ENCODE measurements at places on chromosomes 6 and 20.

DNA sequence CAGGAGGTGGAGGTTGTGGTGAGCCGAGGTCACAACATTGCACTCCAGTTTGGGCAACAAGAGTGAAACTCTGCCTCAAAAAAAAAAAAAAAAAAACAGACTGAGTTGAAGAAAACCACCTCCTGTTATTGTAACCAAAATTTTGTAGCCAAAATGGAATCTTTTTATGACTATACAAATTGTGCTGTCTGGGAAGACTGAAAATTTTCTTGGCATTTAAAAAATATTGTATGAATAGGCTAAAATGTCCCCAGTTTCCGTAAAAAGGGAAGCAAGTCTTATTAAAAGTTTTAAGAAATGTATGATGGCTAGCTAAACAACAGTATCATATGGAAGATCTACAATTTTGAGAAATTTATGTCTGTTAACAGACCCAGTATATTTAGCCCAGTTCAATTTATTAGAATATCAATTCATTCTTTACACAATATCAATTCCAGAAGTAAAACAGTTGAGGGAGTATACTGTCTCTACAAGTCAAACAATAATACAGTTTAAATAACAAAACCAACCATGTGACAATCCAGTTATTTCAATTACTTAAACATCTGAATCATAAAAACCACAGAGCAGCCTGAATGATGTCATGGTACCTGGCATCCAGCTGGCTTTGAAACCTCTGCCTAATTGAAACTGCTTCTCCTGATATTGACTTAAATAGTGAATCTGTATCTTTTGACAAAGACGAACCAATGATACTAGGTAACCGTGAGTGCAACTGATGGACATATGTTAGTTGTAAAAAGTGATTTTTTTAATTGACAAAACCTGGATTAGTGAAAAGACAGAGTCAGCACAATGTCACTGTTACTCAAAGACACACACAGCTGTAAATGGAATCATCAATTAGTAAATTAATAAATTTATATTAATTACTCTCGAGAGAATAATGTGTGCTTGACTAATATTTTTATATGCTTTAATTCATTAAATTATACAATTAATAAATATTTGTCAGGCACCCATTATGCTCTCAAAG lies 166.6 kb upstream of the MARCKS start:
- no peak for DNase-seq

DNA sequence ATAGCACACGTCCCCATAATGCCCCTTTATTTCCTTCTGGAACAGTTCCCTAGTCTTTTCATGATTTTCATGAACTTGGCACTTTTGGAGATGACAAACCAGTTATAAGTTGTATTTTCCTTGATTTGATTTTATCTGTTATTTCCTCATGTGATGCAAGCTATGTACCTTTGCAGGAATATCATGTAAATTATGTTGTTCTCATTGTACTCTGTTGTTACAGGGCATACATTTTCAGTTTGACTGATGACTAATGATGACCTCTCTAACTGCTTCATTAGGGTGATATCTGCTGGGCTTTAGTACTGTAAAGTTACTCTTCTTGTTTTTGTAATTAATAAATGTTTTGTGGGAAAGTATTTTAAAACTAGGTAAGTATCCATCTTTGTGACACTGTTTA lies 147.3 kb downstream of the ZFAND3 start:
- DNase-seq = no peak

DNA sequence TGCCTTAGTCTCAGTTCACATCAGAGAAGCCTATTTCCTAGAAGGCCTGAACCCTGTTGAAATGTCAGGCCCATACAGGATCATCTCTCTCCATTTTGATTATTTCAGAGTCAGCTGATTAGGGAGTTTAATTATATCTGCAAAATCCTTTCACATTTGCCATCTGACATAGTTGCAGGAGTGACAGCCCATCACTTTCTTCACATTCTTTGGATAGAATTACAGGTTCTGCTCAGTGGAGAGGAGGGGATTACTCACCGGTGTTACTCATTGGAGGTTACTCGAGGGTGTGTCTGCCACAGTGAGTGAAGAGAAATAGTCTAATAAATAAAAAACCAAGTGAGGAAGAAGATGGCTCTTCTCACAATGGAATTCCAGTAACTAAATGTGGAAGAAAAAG lies 216.8 kb downstream of the TMEM242 start:
- no peak for DNase-seq

GRCh38 chr6:168400037-168400436 lies 40.9 kb upstream of the SMOC2 start:
- no peak for DNase-seq

- DNase-seq = no peak
Observed at GRCh38 chr6:144232832-144233230, 52.3 kb upstream of the UTRN start.

DNA sequence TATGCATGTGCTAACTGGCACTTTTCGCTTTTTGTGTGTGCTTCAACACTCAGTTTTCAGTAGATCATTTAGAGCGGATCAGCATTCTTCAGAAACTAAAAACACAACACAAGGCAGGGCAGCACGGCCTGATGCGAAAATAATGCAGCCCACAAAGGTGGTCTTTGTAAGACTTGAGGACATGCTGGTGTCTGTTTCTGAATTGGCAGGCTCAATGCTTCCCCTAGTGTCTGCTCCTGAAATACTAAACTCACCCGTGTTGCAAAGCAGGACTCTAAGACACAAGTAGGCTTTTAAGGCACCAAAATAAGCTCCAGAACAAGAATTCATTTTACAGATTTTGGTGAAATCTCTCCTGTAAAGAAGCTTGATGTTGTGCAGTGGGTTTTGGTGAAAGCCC lies 676.5 kb downstream of the TENT5A start:
- DNase-seq = no peak

DNA sequence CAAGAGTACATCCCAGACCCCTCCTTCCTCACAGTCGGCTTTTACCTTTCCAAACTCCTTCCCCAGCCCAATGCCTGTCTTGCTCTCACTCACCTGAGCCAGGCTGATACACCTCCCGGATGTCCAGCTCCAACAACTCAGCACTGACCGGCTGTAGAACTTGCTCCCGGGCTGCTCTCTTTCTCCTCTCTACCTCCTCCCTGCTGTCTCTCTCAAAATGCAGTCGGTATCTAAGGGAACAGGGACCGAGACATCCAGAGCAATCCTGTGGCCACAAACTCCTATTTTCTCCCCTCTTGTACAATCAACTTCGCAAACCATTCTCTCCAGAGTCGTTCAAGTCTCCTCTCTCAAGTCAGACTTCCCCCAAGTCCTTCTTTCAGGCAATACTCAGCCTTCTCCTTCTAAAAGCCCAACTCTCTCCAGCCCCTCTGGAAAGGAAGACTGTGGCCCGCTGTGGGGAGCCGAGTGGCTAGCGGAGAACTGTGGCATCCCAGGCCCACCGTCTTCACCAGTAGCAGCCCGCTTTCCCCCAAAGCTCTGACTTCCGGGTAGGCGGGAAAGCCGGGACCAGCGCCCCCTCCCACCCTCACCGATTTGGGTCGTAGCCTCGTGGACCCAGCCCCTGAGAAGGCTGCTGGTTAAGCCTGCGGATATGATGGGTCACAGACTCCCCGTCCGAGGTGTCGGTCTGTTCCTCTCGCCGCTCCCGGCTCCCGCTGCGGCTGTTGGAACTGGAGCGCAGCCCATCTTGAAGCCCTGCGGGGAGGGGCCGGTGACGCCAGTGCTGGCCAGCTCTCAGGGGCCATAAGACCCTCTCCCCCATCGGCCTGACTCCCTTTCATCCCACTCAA lies 1.1 kb downstream of the GNL1 start:
- no peak for DNase-seq

- DNase-seq = no peak
Observed at GRCh38 chr20:227439-228105, 514 bp downstream of the DEFB129 start.

GRCh38 chr20:54995553-54995952 lies 520.2 kb downstream of the DOK5 start:
- DNase-seq = no peak

DNA sequence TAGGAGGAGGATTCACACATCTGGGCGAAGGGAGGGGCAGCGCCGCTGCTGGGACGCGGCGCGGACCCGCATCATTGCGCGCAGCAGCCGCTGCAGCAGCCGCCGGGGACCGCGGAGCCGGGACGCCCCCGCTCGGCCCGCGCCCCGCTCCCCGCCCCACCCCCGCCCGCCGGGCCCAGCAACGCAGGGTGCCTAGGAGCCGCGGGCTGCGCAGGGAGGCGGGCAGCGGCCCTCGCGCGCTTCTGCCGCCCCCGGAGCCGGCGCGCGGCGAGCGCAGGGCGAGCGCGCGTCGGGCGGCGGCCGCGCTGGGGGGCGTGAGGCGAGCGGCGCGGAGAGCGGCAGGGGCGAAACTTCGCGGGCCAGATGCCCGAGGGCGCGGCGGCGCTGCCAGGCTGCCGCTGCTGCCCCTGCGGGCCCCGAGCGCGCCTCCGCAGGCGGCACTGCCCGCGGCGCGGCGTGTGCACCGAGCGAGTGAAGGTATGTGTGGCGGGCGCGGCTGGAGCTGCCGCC lies at the start of gene NKAIN2:
TSS of gene NKAIN2 (plus strand) at position 362 of the 510 bp plus-strand sequence.
- no peak for DNase-seq

DNA sequence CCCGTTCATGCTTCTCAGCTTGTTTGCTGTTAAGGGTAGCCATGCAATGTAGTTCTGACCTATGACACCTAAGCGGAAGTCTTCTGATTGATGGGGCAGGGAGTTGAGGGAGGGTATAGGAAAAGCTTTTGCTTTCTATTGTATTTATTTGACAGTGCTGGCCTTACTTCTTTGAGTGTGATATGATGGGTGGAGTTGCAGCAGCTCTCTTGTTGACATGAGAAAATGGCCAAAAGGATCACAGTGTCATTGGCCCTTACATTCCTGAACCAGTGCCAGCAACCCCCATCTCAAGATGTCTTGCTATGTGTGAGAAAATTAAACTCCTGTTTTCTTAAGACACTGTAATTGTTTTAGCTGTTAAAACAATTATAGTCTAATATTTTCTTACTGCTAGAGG lies 117.5 kb downstream of the SAMD5 start:
- no peak for DNase-seq

DNA sequence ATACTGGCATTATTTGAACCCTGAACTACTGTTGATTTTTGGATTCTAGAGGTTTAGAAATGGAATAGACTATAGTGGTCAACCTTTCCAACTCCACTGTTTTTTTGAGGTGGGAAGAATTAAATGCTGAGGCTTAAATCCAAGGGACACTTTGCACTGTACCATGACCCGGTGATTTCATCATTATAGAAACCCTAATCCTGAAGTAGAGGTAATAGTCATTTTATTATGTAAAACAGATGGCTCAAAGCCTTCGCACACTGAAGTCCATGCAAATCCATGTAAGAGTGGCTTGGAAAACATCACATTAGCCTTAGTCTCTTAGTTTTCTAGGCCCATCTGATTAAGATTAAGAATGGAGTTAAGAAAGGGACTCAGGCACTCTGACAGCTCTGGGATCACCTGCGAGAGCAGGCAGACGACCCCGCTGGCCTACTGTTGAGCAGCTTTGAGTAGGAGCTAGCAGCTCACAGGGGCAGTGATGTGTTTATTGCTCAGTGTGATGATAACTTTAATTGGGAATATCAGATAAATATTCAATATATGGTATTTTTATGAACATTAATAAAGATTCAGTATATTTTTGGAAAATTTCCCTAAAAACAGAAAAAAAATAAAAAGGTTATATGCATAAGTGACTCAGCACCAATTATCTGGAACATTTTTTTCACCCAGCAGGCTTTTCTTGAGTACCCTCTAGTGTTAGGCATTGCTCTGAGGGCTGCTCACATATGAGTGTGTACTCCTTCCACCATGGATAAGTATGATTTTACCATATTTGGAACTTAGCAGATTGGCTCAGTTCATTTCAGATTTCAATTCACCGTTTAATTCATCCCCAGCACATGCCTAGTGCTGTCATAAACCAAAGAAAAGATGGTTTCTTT lies 13.4 kb downstream of the SLX4IP start:
- DNase-seq = no peak

DNA sequence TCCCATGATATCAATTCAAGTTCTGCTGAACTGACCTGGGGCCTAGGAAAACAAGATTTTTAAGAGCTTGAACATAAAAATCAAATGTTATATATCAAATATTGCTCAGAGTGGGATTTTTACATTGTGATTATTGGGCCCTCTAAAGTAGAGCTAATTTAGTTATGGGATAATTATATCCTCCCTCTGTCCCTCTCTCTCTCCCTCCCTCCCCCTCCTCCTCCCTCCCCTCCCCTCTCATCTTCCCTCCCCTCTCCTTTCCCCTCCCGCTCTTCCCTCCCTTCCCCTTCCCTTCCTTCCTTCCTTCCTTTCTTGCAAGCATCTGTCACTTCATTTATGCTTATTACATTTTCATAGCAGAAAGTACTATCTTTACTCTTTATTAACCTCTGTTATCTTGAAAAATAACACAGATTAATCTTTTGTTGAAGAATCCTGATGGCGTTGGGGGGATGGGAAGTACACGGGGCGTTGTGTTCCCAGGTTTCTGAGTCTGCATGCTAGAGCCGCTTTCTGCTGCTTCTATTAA lies 32.8 kb downstream of the KIF25 start:
- DNase-seq = no peak

- no peak for DNase-seq
Observed at GRCh38 chr6:159061805-159062563, 17.2 kb upstream of the TAGAP start.

GRCh38 chr20:64035066-64035932 lies 683 bp upstream of the C20orf204 start:
- peak; percentile 45 for DNase-seq

- peak; percentile 71 for DNase-seq
Observed at GRCh38 chr6:116531675-116532570, 13.6 kb downstream of the TRAPPC3L start.

DNA sequence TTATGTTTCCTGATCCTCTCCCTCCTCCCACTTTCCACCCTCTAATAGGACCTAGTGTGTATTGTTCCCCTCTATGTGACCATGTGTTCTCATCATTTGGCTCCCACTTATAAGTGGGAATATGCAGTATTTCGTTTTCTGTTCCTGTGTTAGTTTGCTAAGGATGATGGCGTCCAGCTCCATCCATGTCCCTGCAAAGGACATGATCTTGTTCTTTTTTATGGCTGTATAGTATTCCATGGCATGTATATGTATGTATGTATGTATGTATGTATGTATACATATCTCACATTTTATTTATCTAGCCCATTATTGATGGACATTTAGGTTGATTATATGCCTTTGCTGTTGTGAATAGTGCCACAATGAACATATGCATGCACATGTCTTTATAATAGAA lies 188.7 kb downstream of the RFPL4B start:
- no peak for DNase-seq

- peak; percentile 45 for DNase-seq
Observed at GRCh38 chr6:37171201-37171969, 1.4 kb downstream of the PIM1 start.

DNA sequence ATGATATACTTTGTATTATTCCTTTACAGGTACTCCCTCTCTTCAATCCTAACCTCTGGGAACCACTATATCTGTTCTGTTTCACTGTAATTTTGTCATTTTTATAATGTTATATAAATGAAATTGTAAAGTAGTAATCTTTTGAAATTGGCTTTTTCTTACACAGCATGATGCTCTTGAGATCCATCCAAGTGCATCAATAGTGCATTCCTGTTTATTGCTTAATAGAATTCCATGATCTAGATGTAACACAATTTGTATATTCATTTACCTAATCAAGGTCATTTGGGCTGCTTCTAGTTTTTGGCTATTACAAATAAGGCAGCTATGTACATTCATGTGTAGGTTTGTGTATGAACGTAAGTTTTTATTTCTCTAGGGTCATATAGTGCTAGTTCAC lies 174.6 kb downstream of the KHDC1L start:
- no peak for DNase-seq

Data from stimulated activated CD4-positive, alpha-beta T cell treated with anti-CD3 and anti-CD28 coated beads, Interleukin-2, amount 100 ng/mL, for 24 hours (primary cell).